ENCODE measurements at places on chromosomes 3 and 15. TPM values are rescaled to one million over a fixed set of nuclear protein-coding genes. Genes with fewer than 3 reads are reported as not detected.

The LDHAL6B gene
- total RNA-seq = not detected

- H3K4me3 ChIP-seq = no peak overlapping the region
- no peak for DNase-seq
- no peaks in the 10 kb centered on the region for H3K36me3 ChIP-seq
- H3K27me3 ChIP-seq = no peaks in the 10 kb centered on the region
These were observed 579.3 kb downstream of the EDEM1 start for GRCh38 chr3:5766848-5767247.

- H3K4me1 ChIP-seq = no peaks in the 10 kb centered on the region
- H3K36me3 ChIP-seq = no peaks in the 10 kb centered on the region
- no peak for DNase-seq
- no peak overlapping the region for H3K27ac ChIP-seq
These were observed 38.3 kb downstream of the SCAPER start for GRCh38 chr15:76866716-76867321.

- DNase-seq = no peak
- no peaks in the 10 kb centered on the region for H3K27me3 ChIP-seq
- no peak overlapping the region for H3K4me3 ChIP-seq
- no peak overlapping the region for H3K27ac ChIP-seq
- no peaks in the 10 kb centered on the region for H3K4me1 ChIP-seq
- H3K36me3 ChIP-seq = no peaks in the 10 kb centered on the region
These were observed 60.2 kb downstream of the SYNPR start for GRCh38 chr3:63338351-63338750.

- DNase-seq = no peak
- no peaks in the 10 kb centered on the region for H3K4me1 ChIP-seq
- H3K4me3 ChIP-seq = no peak overlapping the region
- no peak overlapping the region for H3K27ac ChIP-seq
- no peaks in the 10 kb centered on the region for H3K27me3 ChIP-seq
These were observed 29.6 kb upstream of the CTDSPL2 start for GRCh38 chr15:44397869-44398268.

- no peaks in the 10 kb centered on the region for H3K36me3 ChIP-seq
- no peaks in the 10 kb centered on the region for H3K4me1 ChIP-seq
- H3K27ac ChIP-seq = no peak overlapping the region
- H3K4me3 ChIP-seq = no peak overlapping the region
- no peak for DNase-seq
- H3K27me3 ChIP-seq = no peaks in the 10 kb centered on the region
These were observed 30.5 kb upstream of the LIPC start for GRCh38 chr15:58401276-58401675.
